ENCODE measurements at places on chromosomes 6 and 20.

DNA sequence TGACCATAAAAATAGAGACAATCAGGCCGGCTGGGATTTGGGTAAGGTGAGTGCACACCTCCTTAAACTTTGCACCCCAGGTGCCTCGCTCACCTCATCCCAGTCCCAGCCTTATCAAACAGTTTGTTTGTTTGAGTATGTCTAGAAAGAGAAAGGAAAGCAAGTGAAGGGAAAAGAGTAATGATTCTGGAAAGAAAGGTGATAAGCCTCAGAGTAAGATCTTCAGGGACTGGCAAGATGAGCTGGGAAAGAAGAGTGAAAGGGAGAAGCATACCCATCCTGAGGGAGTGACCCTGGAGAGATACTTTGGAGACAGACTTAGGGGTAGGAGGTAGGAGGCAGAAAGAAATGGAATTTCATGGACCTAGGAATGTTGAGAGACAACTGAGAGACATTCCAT is 1.7 kb downstream of the TAP2 start:
- no peak for DNase-seq

- DNase-seq = no peak
These were observed 334.3 kb downstream of the CDKAL1 start for GRCh38 chr6:20868397-20869096.

GRCh38 chr20:48846516-48847492 is 19.0 kb upstream of the PREX1 start:
- DNase-seq = peak; percentile 33

GRCh38 chr6:140871911-140872310 is 1260.8 kb upstream of the GJE1 start:
- no peak for DNase-seq

DNA sequence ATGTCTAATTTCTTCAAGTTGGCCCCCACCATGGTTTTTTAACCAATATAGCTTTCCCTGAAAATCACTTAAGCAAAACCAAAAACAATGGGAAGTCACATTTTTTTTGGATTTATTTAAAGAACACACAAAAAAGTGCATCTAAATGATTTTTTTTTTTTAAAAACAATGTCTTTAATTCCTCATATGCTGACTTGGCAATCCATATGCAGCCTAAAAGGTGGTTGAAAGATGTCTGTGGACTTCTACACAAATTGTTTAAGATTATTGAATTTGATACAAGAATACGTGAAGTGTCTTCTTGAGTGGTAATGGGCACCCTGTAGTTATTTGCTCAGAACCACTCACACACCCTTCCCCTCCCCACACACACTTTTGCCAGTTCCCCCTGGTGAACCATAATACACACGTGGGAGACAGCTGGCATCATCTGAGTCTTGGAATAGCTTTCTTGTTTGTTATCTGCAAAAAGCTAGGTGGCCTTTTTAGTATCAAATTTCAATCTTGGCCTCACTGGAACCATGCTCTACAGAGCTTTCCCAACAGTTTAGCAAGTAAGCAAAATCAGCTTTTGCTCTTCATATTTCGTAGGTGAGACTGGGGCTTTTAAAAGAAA is 60.9 kb upstream of the TULP1 start:
- no peak for DNase-seq

DNA sequence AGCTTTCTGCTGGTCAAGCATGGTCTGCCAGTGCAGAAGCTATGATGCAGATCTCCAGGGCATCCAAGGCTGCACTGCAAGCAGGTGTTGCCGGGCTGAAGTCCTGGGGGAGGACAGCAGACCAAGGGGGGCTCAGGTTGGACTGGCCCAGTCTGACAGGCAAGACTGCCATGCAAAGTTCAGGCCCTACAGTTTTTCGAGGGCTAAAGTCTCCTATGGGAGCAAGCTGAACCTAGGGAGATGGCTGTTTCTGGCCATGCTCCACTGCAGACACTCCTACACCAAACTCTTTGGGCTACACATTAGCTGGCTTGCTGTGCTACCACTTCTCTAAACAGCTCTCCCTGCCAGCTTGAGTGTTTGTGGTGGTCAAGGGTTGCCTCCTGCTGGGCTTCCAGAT is 130.0 kb upstream of the SYNCRIP start:
- DNase-seq = no peak

DNA sequence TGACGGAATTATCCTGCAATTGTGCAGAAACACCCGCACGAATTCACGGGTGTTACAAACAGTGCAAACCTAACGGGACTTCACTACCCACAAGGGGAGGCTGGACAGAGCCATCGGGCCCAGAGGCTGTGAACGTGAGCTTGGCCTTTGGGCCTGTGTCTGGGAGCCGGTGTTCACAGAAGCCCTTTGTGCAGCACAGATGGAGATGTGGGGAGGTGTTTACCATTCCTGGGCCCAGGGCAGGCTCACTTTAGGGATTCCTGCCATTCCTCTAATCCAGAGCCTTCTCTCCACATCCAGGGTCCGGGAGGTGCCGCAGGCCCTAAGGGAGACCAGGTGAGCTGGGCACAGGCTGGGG is 15.0 kb downstream of the COL9A3 start:
- DNase-seq = no peak

- no peak for DNase-seq
These were observed 72.5 kb downstream of the ARMC2 start for GRCh38 chr6:108920751-108921150.

GRCh38 chr6:159540152-159540551 is 152.9 kb downstream of the SOD2 start:
- DNase-seq = no peak

GRCh38 chr6:63635588-63636517 is at the start of gene PHF3:
PHF3 (plus strand) TSS chr6:63635802; CDS start chr6:63646552, 10,750 bp downstream.
- DNase-seq = peak; percentile 92

DNA sequence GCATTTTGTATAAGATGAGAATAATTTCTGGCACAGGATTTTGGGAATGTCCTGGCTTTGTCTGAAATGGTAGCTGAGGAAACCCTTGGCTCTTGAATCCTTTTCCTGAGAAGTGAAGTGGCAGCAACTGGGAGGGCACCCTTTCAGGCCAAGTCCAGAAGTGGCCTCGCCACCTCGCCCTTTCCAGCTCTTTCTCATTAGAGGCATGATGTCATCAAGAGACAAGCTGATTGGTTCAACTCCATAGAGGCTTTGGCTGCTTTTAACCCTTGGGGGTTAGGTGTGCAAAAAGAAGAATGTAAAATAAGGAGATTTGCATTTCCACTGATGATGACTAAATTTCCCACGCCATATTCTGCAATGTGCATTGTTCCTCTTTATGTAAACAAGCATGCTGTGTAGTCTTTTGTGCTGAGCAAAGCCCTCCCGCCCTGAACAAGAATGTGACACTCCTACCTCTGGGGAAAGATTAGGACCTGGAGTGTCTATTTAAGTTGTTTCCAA is 116.5 kb downstream of the TCP11 start:
- peak; percentile 5 for DNase-seq

- no peak for DNase-seq
These were observed 25.0 kb downstream of the ULBP1 start for GRCh38 chr6:149988550-149989346.

- DNase-seq = peak; percentile 21
These were observed 405 bp upstream of the RNF182 start for GRCh38 chr6:13924146-13924948.
